Activated T-cell treated with anti-CD3 and anti-CD28 coated beads, Interleukin-2, amount 50 U/mL, for 72 hours (primary cell): ENCODE measurements at places on chromosomes 6 and 20. TPM values are rescaled to one million over a fixed set of nuclear protein-coding genes. Genes with fewer than 3 reads are reported as not detected.

DNA sequence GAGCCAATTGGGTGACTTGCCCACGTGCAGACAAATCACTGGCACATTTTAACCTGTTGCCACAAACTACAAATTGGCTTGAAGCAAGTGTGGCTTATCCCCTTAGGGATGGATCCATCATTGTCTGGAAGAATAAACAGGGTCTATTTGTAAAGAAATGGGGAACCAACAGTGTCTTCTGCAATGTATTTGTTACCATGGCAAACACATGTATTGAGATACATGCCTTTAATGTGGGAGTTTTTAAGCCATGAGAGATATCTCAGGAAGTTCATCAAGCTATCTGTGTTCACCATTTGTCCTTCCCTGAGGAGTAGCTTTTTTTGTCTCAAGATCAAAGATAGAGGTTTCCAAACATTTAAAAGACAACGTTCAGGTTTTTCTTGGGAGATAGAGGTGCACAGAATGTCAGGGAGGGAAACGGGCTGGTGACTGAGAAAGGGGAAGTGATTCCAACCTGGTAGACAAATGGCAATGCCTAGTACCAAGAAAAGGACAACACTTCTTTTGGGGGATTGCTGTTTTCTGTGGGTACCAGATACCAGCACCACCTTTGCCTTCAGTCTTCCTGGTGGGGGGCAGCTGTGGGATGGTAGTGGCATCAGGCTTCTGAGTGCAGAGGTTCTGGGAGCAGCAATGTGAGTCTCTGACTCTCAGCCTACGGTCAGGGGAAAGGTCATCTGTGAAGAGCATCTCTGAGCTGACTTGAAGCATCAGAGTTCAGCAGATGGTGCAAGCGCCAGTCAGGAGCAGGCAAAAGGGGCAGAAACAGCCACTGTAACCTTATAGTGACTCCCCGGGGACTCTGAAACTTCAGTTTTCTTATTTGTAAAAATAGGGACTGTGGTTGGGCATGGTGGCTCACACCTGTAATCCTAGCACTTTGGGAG is 20.1 kb upstream of the BCAS1 start:
- no peak overlapping the region for H3K4me3 ChIP-seq
- no peaks in the 10 kb centered on the region for H3K4me1 ChIP-seq
- H3K27me3 ChIP-seq = no peaks in the 10 kb centered on the region
- no peaks in the 10 kb centered on the region for H3K36me3 ChIP-seq

DNA sequence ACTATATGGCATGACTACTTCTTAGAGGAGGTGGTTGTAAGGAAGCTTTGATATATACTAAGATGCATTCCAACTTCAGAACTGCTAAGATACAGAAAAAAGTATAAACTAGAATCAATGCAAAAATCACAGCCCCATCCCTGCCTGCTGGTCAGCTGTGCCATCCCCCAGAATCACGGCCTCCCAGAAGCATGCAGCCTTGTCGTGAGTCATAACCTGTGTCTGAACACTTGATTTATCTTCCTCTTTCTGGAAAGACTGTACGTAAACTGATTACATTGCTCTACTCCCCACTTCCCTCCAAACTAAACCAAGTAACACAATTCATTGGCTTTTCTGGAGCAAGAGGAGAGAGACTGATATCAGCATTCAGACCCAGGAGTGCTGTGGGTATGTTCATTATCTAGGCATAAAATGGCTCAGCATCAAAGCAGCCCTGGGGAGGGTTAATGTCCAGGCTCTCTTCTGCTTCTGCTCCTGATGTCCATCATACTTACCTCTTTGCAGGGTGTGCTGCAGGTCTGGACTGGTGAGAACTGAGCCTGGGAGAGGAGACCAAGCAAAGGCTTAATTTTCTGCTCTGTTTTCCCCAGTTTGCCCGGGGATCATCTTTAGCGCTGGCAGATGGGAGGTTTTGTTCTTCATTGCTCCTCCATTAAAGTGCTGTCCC is 18.4 kb downstream of the SCP2D1 start:
- H3K27me3 ChIP-seq = peaks cover 8% of the 10 kb centered on the region
- no peak overlapping the region for H3K27ac ChIP-seq
- DNase-seq = no peak
- H3K4me1 ChIP-seq = no peaks in the 10 kb centered on the region
- H3K36me3 ChIP-seq = no peaks in the 10 kb centered on the region
- no peak overlapping the region for H3K4me3 ChIP-seq

GRCh38 chr6:38259736-38260135 is 380.0 kb downstream of the BTBD9 start:
- H3K27me3 ChIP-seq = no peaks in the 10 kb centered on the region
- peaks cover 3% of the 10 kb centered on the region for H3K36me3 ChIP-seq
- peak overlapping the region; percentile 37 for H3K4me3 ChIP-seq

DNA sequence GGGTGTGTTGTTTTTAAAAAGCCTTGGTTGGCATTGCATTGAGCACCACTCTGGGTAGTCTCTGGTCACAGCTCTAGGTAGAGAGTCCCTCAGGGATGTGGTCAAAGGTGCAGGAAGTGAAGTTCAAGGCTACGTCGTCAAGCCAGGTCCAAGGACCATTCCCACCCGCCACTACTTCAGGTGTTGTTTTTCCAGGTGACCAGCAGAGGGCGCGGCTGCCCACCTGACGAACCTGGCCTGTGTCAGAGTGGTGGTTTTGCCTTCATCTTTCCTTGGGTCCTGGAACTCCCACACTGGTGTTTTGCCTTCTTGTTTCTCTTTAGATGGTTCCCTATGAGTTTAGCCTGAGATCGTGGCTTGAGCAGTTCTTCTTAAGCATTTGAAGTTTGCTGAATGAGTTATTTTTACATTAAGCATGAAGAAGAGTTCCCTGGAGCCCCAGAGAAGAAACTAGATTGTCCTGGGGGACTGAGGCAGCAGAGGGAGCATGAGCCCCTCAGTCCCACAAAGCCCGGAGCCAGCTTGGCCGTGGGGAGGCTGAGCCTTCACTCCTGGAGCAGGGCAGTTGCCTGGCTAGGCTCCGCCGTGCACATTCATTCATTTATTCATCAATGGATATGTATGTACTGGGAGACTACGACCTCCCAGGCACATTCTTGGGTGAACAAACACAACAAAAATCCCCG is 5.6 kb upstream of the PHACTR3 start:
- H3K36me3 ChIP-seq = no peaks in the 10 kb centered on the region
- peak; percentile 40 for DNase-seq
- H3K27ac ChIP-seq = no peak overlapping the region
- H3K4me3 ChIP-seq = no peak overlapping the region

DNA sequence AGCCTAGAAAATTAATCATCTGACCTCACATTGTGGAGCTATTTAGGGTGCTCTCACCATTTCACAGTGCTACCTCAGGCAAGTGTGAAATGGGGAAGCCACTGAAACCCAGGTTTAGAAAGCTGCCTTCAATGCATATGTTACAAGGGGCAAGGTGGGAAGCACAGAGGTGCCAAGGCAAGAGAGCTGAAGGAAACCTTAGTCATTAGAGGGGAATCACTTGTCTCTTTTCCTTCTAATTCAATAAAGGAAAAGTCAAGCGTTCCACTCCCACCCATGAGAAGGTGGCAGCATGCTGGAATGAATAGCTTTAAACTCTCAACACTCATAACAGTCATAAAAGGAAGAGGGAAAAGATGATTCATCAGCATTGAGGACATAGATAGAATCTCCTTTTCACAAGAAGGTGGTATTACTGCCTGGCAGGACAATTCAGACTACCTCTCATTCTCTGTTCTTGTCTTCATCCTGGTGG is 251.9 kb upstream of the IRAK1BP1 start:
- DNase-seq = no peak
- H3K4me1 ChIP-seq = no peaks in the 10 kb centered on the region
- no peak overlapping the region for H3K27ac ChIP-seq
- H3K4me3 ChIP-seq = no peak overlapping the region

- H3K4me1 ChIP-seq = no peaks in the 10 kb centered on the region
- H3K36me3 ChIP-seq = no peaks in the 10 kb centered on the region
- no peak overlapping the region for H3K4me3 ChIP-seq
- H3K27ac ChIP-seq = no peak overlapping the region
- no peak for DNase-seq
- H3K27me3 ChIP-seq = no peaks in the 10 kb centered on the region
Measured at GRCh38 chr6:169045486-169045885, 208.2 kb downstream of the THBS2 start.

The SMIM29 gene
- 22.8 TPM for total RNA-seq

The SNX9 gene
- total RNA-seq = 94.6 TPM

The RIN2 gene
- total RNA-seq = not detected
